ENCODE measurements at places on chromosomes 11 and 22.

DNA sequence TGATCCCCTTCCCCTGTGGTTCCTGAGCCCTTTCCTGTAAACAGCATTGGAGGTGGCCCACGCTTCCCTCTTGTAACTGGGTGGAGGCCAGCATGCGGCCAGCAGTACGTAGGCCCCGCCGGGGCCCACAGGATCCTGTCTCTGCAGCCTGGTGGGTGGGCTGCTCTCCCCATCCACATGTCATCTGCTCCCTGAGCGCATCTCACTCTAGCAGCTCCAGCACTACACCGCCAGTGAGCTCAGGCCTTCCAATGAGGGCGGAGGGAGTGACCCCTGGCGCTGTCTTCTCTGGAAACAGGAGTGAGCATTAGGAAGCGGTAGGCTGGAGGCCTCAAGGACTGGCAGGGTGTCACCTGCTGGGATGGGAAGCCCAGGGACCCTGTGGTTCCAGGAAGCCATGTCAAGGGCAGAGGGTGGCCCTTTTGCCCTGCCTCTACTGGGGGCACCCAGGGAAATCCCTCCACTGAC is 363.9 kb downstream of the TBC1D22A start:
- H3K4me1 ChIP-seq: peaks cover 24% of the 10 kb centered on the region
- no peak for DNase-seq
- H3K27me3 ChIP-seq: no peaks in the 10 kb centered on the region

GRCh38 chr11:335779-336658 is 15.4 kb upstream of the IFITM3 start:
- H3K27ac ChIP-seq: no peak overlapping the region
- DNase-seq: no peak
- no peak overlapping the region for H3K4me3 ChIP-seq
- H3K27me3 ChIP-seq: peaks cover 49% of the 10 kb centered on the region
- no peaks in the 10 kb centered on the region for H3K4me1 ChIP-seq

DNA sequence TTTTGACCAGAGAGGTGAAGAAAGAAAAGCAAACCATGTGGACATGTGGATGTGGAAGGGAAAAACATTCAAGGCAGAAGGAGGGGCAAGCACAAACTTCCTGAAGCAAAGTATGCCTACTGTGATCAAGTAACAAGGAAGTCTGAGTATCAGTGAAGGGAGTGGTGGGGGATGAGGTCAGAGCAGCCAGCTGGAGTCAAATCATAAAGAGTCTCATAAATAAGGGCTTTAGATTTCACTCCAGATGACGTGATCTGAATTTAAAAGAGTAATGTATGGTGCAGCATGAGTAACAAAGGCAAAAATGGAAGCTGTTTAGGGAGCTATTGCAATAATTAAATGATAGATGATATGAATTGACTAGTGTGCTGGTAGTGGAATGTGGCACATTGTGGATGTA is 665.4 kb upstream of the CCDC90B start:
- no peak overlapping the region for H3K4me3 ChIP-seq
- no peaks in the 10 kb centered on the region for H3K27me3 ChIP-seq
- H3K27ac ChIP-seq: no peak overlapping the region
- no peak for DNase-seq

- H3K27me3 ChIP-seq: peaks cover 71% of the 10 kb centered on the region
- no peaks in the 10 kb centered on the region for H3K36me3 ChIP-seq
- no peak overlapping the region for H3K4me3 ChIP-seq
These were observed 12.0 kb downstream of the SCN3B start for GRCh38 chr11:123642435-123642834.

DNA sequence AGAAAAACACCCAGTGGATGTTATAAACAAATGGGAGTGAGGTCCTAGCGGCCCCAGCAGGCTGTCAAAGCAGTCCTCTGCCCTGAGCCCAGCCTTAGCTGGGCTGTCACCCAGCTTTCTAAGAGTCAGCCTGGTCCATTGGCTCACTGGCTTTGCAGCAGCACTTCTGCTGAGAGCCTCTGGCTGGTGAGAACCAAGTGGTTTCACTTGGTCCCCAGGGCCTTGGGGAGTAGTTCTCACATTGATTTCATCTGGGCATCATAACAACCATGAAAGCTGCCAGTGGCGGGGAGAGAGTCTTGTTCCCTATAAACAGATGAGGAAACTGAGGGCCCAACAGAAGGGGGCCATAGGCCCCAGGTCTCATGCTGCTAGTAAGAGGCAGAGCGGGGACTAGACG is 11.4 kb downstream of the SEC14L6 start:
- no peaks in the 10 kb centered on the region for H3K36me3 ChIP-seq
- H3K27ac ChIP-seq: no peak overlapping the region
- no peak overlapping the region for H3K4me3 ChIP-seq

DNA sequence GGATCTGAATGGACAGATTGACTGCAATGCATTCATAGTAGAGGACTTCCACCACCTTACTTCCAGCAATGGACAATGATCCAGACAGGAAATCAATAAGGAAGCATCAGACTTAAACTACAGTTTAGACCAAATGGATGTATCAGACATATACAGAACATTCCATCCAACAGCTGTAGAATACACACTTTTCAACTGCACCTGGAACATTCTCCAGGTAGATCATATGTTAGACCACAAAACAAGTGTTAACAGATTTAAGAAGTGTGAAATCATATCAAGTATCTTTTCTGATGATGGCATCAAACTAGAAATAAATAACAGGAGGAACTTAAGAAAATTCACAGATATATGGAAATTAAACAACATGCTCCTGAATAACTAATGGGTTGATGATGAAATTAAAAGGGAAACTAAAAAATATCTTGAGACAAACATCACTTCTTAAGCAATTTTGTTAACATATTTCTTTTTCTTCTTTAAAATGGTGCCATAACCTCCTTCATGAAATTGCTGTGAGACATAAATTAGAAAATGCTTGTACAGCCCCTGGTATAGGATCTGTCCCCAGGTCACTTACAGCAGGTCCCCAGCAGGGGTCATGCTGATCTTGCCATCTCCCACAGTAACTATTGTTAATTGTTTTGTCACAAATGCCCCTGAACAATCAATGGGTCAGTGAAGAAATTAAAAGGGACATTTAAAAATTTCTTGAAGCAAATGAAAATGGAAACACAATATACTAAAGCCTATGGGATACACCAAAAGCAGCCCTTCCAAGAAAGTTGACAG is 100.0 kb upstream of the OR4B1 start:
- H3K4me3 ChIP-seq: no peak overlapping the region
- H3K4me1 ChIP-seq: peaks cover 5% of the 10 kb centered on the region
- H3K36me3 ChIP-seq: peaks cover 5% of the 10 kb centered on the region
- H3K27me3 ChIP-seq: no peaks in the 10 kb centered on the region

DNA sequence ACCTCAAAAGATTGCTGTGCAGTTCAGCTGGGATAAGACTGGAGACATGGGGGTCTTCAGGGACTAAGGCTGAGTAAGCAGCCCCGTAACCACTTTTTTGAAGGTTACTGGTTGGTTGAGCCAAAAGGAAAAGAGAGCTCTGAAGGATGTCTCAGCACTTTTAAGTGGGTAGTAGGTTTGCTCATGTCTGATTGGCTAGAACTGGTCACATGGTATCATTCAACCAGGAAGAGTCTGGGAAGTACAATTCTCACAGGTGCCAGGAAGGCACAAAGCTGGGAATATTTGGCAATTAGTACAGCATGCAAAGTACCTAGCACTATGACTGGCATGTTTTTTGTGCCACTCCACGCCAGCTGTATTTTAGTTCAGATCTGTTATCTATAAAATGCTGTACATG is 58.1 kb downstream of the SNX19 start:
- DNase-seq: no peak
- no peak overlapping the region for H3K27ac ChIP-seq
- peaks cover 5% of the 10 kb centered on the region for H3K36me3 ChIP-seq

GRCh38 chr11:704228-704674 is 1.8 kb upstream of the EPS8L2 start:
- peaks cover 18% of the 10 kb centered on the region for H3K4me1 ChIP-seq
- H3K27ac ChIP-seq: peak overlapping the region; percentile 30
- peaks cover 51% of the 10 kb centered on the region for H3K36me3 ChIP-seq
- DNase-seq: no peak
- H3K4me3 ChIP-seq: peak overlapping the region; percentile 88

DNA sequence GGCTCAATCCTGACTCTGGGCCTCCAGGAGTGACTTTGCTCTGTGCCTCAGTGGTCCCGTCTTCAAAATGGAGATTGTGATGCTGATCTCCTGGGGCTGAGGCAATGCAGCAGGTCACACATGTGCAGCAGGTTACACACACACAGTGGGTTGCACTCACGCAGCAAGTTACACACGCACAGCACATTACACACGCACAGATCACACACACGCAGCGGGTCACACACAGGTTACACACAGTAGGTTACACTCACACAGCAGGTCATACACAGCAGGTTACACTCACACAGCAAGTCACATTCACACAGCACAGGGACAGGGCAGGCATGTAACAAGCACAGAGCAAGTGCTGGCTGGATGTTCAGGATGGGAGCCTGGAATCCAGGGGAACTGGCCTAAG is 11.3 kb downstream of the C11orf24 start:
- H3K27me3 ChIP-seq: no peaks in the 10 kb centered on the region
- no peak overlapping the region for H3K27ac ChIP-seq
- peaks cover 38% of the 10 kb centered on the region for H3K36me3 ChIP-seq
- H3K4me1 ChIP-seq: no peaks in the 10 kb centered on the region
- H3K4me3 ChIP-seq: no peak overlapping the region
- no peak for DNase-seq

Data from Calu3 (cell line).